ENCODE measurements at places on chromosomes 1 and 21. TPM values are rescaled to one million over a fixed set of nuclear protein-coding genes. Genes with fewer than 3 reads are reported as not detected.

The PDC gene
- not detected for total RNA-seq

DNA sequence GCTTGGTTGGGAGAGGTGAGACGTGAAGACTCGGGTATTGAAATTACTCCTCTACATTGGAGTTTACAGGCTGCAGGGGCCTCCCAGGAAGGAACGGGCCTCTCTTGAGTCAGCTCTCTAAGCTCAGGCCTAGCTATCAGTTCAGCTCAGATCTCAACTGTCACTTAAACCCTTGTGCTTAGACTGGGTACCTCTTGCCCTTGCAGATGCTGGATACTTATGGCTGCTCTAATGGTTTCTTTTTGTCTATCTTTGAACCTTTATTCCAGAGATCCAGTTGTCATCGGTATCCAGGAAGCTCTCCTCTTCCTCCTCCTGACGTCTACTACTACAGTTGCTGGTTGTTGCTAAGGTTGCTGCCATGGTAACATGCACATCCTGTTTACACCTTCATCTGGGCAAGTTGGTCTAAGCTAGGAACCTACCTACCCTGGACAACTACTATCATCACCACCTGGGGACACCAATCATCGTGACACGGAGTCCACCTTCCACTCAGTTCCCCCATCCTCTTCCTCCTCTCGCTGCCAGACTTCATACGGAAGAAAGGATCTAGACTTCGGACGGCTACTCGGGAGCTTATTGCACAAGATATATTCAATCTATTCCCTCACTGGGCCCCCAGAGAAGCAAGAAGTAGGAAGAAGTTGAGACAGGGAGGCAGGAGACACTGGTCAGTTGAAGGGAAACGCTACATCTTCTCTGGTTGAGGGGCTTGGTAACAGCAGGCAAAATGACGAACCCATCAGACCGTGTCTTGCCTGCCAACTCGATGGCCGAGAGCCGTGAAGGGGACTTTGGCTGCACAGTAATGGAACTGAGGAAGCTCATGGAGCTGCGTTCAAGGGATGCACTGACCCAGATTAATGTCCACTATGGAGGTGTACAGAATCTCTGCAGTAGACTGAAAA is 56.1 kb downstream of the ATP2B4 start:
- peak; percentile 25 for DNase-seq

GRCh38 chr1:244444854-244445253 is 6.9 kb downstream of the ADSS2 start:
- no peak for DNase-seq

The TTC39A gene
- 52.5 TPM for total RNA-seq

GRCh38 chr1:64711266-64711665 is 33.6 kb upstream of the RAVER2 start:
- no peak for DNase-seq

Data from transverse colon (tissue), 4 donors.